Activated CD4-positive, alpha-beta memory T cell treated with anti-CD3 and anti-CD28 coated beads, Interleukin-2, amount 10 ng/mL, durations not matched to agents 7 days and 5 days (primary cell): ENCODE measurements at places on chromosomes 4 and X. TPM values are rescaled to one million over a fixed set of nuclear protein-coding genes. Genes with fewer than 3 reads are reported as not detected.

DNA sequence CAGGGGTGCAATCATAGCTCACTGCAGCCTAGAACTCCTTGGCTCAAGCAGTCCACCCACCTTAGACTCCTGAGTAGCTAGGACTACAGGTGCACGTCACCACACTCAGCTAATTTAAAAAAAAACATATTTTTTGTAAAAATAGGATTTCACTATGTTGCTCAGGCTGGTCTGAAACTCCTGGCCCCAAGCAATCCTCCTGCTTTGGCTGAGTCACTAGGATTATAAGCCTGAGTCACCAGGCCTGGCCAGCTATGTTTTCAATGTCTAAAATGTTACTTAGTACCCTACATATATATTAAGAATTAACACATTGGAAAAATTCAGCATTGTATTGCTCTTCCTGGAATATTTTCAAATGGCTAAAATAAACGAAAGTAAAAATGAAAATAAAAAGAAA is 37.5 kb downstream of the PNPLA4 start:
- no peak overlapping the region for H3K4me3 ChIP-seq
- DNase-seq: no peak
- no peak overlapping the region for H3K27ac ChIP-seq
- no peaks in the 10 kb centered on the region for H3K36me3 ChIP-seq
- H3K4me1 ChIP-seq: no peaks in the 10 kb centered on the region

- H3K4me3 ChIP-seq: no peak overlapping the region
- H3K4me1 ChIP-seq: peaks cover 5% of the 10 kb centered on the region
- no peak for DNase-seq
- H3K27ac ChIP-seq: no peak overlapping the region
- H3K27me3 ChIP-seq: no peaks in the 10 kb centered on the region
These were observed 75.3 kb downstream of the METTL14 start for GRCh38 chr4:118760493-118760892.

DNA sequence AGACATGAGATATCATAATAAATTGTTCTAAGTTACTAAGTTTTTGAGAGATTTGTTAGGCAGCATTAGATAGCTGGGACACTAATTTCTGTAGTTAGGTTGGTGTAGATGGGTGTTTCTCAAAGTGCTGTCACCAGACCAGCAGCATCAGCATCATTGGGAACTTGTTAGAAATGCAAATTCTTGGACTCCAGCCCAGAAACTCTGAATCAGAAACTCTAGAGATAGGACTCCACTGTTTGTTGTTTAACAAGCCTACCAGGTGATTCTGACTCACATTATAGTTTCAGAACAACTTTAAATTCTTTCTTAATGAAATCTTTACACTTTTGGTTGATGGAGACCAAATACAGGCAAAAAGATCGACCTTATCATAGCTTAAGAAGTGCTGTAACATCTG is 173.7 kb downstream of the PABPC4L start:
- no peaks in the 10 kb centered on the region for H3K27me3 ChIP-seq
- no peak overlapping the region for H3K27ac ChIP-seq
- no peaks in the 10 kb centered on the region for H3K36me3 ChIP-seq
- H3K4me3 ChIP-seq: no peak overlapping the region
- no peaks in the 10 kb centered on the region for H3K4me1 ChIP-seq

The IL2RG gene
- total RNA-seq: 633 TPM

The GCNA gene
- 4.4 TPM for total RNA-seq

The CLCN3 gene
- total RNA-seq: 24.5 TPM

The SYTL5 gene
- not detected for total RNA-seq
